ENCODE measurements at places on chromosomes 11 and 22. TPM values are rescaled to one million over a fixed set of nuclear protein-coding genes. Genes with fewer than 3 reads are reported as not detected.
A peak's percentile ranks its signal among the peaks of the same experiment; 100 is the strongest.

GRCh38 chr11:60870276-60870675 lies 2.9 kb downstream of the ZP1 start:
- DNase-seq: peak; percentile 25

DNA sequence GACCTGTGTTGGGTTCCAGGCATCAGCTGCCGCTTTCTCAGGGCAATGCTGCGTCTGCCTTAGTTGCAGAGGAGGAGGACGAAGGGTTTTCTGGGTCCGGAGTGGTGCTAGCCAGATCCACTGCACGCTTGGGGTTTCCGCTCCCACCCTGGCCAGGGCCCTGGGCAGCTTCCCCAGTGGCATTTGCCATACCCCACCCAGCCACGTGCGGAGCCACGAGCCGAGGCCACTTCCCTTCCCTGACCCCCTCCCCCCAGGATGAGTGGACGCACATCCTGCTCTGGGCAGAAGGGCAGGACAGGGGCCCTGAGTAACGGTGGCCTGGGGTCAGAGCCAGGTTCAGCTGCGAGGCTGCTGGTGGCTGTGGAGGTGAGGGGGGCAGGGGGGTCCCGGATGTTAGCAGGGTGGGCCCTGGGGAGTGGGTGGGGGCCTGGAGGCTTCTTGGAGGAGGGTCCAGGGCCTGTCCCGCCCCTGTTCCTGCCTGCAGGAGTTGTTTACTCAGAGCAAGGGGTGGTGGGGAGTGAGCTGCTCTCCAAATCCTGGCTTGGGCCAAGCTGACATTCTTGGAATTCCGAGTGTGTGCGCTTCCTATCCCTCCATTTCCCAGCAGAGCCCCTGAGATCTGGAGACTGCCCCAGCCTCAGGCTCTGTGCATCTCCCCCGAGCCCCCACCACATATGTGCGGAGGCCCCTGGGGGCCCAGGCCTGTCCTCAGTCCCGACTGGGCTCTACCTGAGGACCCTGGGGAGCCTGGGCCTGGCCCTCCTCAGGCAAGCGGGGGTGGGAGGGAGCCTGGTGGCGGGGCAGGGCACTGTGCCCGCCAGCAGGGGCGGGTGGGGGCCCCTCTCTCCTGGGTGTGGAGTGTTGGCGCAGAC lies 1.4 kb downstream of the TSPAN4 start:
- DNase-seq: peak; percentile 99

Gene INPP5J
- 0.74 TPM for total RNA-seq

Gene FLRT1
- 0.29 TPM for total RNA-seq
